ENCODE measurements at places on chromosomes 4 and X.

- no peak for DNase-seq
Measured at GRCh38 chrX:16920075-16920474, 26.4 kb upstream of the REPS2 start.

DNA sequence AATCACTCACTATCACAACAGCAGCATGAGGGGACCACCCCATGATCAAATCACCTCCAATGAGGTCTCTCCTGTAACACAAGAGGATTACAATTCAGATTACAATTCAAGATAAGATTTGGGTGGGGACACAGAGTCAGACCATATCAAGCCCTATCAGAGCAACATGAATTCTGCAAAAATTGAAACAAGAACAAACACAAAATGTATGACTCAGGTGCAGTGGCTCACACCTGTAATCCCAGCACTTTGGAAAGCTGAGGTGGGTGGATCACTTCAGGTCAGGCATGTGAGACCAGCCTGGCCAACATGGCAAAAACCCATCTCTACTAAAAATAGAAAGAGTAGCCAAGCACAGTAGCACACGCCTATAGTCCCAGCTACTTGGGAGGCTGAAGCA lies 13.4 kb upstream of the HPSE start:
- no peak for DNase-seq

- no peak for DNase-seq
Measured at GRCh38 chrX:107715331-107716117, 60.1 kb downstream of the TSC22D3 start.

DNA sequence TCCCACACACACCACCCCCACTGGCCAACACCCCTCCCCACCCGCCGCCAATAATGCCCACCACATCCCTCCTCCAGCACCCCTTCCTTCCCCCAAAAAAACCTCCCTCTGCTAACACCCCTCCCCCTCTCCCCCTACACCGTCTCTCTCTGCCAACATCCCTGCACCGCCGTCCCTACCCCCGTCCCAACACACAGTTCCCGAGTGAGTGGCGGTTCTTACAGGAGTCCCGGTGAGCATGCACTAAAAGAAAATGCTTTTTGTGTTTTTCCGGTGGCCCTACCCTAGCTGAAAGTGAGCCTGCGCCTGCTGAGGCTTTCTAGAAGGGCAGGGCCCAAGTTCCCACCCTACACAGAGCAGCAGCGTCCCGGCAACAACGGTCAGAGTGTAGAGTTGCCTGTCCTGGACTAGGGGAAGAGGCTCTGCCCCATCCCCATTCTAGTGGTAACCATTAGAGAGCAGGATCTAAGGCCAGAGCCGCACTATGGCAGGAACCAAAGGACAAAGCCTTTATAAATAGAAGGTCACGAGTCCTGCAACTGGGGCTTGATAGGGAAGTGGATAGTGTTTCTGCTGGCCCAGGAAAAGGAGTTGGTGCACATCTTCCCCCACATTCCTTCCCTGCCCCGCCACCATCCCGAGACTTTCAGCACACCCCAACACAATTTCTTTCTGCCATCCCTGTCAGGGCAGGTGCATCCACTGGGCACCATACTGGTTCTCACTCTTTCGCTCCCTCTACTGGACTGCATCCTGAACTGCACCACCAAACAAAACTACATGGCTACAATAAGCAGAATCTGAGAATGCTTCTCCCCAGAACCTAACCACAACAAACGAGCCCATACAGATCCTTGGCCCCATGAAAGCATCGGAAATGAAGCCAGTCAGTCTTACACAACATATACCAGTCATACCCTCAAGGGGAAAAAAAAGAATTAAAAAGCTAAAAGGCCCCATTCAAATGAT lies 78.1 kb upstream of the PAGE3 start:
- DNase-seq: no peak

- DNase-seq: no peak
Measured at GRCh38 chrX:143945171-143945570, 61.3 kb downstream of the UBE2NL start.

- no peak for DNase-seq
Measured at GRCh38 chr4:38611676-38612075, 52.3 kb upstream of the KLF3 start.

GRCh38 chr4:134636338-134637051 lies 434.9 kb upstream of the PABPC4L start:
- DNase-seq: no peak

DNA sequence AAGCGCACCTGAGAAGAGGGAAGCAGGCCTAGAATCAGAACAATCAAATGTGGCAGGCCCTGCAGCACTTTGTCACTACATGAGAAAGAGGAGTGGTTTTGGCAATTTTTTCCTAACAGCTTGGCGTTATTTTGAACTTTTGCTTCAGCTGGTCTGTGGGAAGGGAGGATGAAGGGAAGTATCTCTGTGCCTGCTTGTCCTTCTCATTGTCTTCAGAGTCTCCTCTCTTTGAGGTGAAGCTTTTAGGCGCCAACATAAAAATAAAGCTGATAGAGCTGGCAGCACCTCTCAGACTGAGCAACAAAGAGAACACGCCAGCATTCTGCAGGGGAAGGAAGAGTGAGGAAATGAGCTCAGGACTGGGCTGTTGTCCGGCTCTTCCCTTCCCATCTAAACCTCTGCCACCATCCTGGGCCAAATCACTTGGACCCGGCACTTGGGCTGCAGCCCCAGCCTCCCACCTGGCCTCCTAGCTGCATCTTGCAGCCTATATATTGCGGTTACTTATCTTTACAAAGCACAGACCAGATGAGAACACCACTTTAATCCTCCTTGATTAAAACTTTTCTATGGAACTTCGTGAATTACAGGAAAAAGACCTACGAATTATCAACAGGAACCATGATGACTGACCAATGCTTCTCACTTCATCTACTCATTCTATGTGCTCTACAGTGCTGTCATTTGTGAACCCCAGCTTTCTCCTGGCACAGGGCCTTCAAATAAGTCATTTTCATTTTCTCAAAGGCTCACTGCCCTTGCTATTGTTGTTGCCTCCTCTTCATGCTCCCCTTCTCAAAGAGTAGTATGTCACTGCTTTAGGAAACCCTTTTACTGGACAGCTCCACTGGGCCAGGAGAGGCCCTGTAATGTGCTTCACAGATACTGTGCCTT lies 476.4 kb upstream of the HS3ST1 start:
- no peak for DNase-seq

- no peak for DNase-seq
Measured at GRCh38 chr4:8598391-8599090, 6.0 kb downstream of the CPZ start.

- no peak for DNase-seq
Measured at GRCh38 chr4:154958621-154959358, 177.7 kb downstream of the RBM46 start.

- DNase-seq: no peak
Measured at GRCh38 chr4:113646442-113646822, 115.1 kb downstream of the CAMK2D start.

DNA sequence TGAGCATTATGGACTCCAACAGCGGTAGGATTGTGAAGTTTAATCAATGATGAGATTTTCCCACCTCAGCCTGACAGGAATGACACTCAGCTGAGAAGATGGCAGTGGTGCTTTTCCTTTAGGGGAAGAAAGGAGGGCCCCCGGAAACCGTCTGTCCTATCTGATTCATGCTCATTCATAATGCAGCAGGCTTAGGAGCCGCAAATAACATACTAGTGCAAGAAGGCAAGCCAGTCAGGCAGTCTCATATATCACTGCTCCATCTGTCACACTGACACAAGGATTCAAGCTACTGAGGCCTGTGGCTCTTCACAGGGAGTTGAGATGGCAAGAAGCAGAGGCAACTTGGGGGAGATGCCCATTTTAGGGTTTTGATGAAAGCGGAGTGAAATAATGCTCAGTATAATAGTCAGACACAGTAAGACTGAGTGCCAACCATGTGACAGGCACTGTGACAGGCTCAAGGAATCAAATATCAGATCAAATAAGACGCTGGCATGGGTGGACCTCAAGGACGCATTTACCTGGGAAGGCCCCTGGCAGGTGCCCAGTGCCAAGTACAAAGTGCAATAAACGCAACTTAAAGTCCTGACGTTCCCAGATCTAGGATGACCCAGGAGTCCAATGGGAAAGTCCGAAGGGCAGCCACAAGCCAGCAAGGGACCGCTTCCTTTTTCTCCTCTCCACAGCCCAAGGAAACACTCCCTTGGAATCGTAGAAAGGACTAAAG lies 63.4 kb downstream of the FHDC1 start:
- no peak for DNase-seq

All from stimulated activated CD8-positive, alpha-beta memory T cell treated with anti-CD3 and anti-CD28 coated beads, Interleukin-2, amount 100 ng/mL, for 1 hour (primary cell).